ENCODE measurements at places on chromosomes 11 and 22. TPM values are rescaled to one million over a fixed set of nuclear protein-coding genes. Genes with fewer than 3 reads are reported as not detected.

DNA sequence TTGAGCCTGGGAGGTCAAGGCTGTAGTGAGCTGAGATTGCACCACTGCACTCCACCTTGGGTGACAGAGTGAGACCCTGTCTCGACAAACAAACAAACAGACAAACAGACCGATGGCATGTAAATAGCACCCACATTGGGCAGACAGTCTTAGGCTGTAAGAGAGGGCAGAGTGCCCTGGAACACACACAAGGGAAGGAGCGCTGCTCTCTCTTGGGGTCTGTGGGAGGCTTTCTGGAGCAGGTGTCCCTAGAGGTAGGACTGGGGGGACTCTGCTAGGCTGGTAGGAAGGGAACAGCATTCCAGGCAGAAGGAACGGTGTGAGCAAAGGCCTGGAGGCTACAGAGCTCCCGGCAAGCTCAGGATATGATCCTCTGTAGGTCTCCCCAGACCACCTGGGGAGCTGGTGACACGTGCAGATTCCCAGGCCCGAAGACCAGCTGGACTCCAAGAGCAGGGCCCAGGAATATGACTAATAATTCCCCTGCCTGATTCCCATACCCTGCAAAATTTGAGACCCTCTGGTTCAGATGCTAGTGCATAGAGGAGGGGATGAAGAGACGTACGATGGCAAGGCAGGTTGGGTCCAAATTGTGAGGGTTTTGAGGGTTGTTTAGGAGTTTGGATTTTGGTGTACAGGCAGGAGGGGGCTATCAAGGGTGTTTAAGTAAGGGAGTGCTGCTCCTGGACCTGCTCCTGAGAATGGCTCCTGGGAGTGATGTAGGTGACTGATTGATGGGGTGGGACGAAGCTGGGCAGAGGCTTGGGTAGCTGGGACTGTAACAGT is 11.6 kb downstream of the SMIM38 start:
- DNase-seq = no peak

CREB3L1 gene
- 12.8 TPM for total RNA-seq

DNA sequence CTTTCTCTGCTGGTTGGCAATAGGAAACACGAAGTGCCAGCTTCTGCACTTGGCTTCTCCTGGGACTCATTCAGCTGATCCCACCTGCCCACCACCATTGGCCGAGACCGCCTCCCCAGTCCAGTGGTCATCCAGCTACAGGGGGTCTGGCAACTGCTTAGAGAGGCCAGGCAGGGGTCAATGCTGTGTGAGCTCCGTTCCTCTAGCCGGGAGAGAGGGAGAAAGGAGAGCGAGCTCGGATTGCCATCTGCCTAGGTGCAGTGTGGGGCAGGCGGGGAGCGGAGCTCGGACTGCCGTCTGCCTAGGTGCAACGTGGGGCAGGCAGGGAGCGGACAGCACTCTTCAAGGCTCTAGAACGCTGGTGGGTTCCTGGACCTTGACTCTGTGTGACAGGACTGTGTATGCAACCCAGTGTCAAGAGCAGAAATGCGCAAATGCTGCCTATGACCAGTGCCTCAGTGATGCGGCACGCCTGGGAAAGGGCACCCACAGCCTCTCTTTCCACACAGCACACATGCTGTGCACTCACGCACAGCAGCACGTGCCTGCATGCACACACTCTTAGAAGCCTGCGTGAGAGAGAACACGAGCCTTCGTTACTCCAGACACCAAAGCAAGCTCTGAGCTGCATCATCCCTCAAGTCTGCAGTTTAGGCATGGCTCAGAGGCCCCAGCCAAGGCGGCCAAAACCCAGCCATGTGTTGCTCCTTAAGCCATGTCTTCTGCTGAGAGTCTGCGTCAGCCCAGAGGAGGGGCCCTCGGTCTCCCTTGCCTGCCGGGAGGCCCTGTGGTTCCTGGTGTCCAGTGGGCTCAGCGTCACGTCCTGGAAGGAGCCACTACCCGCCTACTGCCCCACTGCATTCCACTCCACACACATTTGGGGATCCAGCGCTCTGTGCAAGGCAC is 26.8 kb upstream of the JAM3 start:
- DNase-seq = no peak

FAR1 gene
- total RNA-seq = 59.2 TPM

PHOX2A gene
- total RNA-seq = 0.17 TPM

GRCh38 chr11:67492069-67492727 is 9.4 kb downstream of the AIP start:
- DNase-seq = no peak

DNA sequence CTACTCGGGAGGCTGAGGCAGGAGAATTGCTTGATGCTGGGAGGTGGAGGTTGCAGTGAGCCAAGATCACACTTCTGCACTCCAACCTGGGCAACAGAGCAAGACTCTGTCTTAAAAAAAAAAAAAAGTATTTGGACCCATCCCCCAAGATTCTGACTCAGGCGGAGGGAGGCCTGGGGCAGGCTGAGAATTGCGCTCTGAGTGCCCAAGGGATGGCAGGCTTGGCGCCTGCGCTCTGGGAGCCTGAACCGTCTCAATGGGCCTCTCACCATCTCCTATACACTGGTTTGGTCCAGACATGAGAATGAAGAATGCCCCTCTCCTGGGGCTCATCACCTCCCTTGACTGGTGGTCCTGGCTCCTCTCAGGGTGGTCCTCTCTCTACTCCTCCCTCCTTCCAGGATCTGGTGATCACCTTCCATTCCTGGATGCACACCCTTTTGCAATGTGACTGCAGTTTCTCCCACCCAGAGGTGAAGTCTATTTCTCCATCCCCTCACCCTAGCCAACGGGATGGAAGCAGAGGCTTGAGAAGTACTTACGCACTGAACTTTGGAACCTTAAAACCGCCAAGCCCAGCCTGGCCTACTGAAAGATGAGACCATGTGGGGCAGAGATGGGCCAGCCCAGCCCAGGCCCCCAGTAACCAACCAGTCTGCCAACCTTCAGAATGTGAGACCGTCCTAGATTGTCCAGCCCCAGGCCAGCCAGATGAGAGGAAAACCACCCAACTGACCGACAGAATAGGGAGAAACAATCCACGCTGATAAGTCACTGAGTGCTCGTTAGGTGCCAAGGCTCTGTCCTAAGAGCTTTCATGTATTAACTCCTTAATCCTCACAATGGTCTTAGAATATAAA is 4.9 kb downstream of the POLR3H start:
- no peak for DNase-seq

DNA sequence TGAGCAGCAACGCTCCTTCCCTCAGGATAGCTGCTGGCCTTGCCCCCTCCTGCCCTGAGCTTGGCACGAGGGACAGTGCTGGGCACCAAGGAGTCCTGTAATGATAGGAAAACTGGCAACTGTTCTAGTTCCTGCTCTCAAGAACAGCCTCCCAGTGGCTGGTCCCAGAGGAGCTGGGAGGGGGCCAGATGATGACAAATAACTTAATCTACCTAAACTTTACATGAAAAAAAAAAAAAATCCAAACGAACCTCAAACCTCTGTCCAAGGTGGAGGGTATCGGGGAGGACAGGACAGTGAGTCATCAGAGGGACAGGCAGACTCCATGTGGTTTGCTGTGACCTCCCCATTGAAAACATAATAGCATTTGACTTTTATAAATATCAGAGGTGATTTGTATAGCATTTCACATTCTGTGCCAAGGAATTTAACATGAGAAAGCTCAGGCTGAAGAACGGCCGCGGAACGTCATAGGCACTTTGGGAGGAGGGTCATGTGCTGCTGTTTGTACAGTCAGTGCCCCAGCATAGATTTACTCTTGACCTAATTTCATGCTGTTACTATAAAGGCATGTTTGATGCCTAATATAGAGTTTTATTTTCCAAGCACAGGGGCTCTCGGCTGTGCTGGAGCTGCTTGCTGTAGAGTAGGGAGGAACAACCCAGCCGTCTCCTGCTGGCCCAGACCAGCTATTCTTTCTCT is 98.2 kb upstream of the NNMT start:
- DNase-seq = peak; percentile 71

DNA sequence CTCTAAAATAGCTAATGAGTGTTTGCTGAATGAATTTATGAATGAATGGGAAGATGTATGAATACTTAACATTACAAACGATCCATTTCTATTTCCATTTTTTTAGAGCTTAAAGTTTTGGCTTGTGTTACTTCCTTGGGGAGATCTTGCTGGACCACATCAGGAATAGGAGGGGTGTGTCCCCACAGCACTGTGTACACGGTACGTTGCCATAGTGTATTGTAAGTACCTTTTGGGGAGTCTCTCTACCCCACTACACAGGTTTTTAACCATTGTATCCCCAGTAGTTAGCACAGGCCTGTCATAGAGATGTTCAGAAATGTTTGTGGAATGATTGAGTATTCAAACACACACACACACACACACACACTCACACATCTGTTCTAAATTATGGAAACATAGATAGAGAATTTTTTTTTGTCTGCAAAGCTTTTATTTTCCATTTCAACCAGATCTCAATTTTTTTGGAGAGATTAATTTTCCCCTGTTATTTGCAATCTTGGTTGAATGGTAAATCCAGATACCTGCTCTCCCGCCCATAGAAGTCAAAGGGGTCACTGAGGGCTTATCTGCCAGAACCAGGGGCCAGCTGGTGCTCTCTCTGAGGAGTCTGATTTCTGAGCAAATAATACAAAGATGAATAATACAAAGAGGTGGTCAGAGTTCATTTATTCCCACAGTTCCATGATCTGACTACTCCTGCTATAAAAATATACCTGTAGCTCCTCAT is 471.0 kb downstream of the INSC start:
- no peak for DNase-seq

INPPL1 gene
- 89.8 TPM for total RNA-seq

DNA sequence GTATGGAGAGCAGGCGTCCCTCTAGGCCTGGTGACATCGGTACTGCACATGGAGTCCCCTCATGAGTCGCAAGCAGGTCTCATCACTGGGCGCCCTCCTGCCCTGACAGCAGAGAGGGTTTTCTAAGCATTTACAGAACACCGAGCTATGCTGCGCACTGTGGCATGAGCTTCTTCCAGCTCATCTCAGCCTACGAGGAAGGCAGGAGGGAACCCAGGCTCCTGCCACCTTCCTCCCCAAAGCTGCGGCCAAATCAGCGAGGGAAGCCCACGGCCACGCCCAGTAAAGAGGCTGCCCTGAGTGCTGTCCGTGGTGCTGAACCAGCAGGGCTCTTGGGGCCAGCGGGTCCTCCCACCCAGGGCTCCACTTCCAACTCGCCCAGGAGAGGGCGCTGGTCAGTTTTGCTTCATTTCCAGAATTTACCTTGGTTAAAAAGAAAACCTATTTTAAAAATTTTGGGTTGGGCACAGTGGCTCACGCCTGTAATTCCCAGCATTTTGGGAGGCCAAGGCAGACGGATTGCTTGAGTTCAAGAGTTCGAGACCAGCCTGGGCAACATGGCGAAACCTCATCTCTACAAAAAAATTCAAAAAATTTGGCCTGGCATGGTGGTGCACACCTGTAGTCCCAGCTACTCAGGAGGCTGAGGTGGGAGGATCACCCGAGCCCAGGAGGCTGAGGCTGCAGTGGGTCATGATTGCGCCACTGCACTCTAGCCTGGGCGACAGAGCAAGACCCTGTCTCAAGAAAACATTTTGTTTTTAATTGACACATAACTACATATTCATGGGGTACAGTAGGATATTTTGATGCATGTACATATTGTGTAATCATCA is 34.2 kb downstream of the PHF21B start:
- peak; percentile 65 for DNase-seq

DNA sequence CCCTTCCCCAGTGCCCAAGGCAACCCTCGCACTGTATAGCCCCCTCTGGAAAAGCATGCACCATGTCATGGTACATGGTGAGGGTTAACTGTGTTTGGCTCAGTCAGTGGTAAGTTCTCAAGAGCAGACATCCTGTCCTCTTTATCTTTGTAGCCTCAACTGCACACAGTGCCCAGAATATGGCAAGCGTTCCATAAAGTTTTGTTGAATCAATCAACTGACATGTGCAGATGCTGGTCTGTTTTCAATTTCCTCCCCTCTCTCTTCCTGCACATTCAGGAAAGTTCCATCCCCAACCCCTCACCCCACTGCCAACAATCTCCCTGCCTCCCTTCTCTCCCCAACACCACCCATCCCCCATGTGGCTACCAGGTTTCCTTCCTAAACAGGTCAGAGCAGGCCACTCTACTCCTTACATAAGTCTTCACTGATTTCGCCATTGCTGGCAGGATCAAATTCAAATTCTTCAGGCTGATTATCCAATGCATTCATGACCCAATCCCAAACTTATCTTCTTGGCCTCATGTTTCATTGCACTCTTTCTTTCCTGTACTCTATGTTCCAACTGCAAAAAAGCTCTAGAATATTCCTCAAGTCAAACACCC is 15.5 kb upstream of the TMPRSS5 start:
- no peak for DNase-seq

DNA sequence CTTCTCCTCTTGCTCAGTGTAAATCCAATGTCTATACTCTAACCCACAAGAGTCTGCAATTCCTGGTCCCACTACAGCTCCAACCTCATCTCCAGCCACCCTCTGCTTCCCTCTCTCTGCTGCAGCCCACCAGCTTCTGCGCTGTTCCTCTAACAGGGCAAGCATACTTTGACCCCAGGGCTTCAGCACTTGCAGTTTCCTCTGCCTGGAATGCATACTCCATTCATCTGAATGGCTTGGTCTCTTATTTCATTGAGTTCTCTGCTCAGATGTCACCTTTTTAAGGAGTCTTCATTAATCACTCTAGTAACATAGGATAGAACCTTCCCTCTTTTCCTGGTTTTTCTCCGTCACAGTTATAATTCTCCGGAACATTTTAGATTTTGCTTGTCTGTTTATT is 141.6 kb downstream of the BUD13 start:
- DNase-seq = no peak

All from spinal cord (tissue), 10 donors.